NCI-H2081 (cell line): ENCODE measurements at places on chromosomes 6 and 20.
A peak's percentile ranks its signal among the peaks of the same experiment; 100 is the strongest.

- peak; percentile 57 for DNase-seq
These were observed 156.2 kb upstream of the JARID2 start for GRCh38 chr6:15089569-15090144.

GRCh38 chr6:167825332-167826229 is 1.1 kb upstream of the AFDN start:
- no peak for DNase-seq

GRCh38 chr20:37627060-37627766 is 66.6 kb upstream of the CTNNBL1 start:
- no peak for DNase-seq

DNA sequence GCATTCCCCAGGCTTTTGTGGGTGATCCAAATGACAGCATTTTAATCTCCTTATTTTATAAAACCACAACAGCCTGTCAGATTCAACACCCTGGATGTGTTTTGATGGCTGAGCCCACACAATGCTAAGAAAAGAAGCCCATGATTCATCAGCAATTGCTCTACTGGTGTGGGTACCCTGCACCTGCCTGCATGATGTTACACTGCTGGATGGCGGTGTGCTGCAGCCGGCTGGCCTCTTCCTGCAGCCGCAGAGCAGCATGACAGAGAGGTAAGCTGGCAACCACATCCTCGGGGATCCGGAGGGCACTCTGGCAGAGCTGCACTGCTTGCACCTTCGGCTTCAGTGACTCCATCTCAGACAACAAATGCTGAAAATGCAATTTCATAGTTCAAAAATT is 327.5 kb downstream of the SYNE1 start:
- DNase-seq = no peak

- no peak for DNase-seq
These were observed 1.8 kb downstream of the ECHDC1 start for GRCh38 chr6:127341471-127342202.

DNA sequence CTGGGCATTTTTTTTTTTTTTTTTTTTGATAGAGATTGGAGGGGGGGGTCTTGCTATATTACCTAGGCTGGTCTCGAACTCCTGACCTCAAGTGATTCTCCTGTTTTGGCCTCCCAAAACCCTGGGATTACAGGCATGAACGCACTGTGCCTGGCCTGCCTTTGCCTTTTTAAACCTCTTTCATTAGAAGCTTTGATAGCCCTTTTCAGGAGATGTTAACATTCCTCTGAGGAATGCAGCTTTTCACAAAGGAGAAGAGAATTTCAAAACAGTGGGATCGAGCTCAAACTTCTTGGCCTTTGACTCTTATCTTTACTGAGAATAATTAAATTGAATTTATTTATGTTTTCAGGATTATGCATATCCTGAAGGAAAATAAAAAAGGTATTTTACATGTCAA is 31.3 kb downstream of the SLC26A8 start:
- no peak for DNase-seq

- no peak for DNase-seq
These were observed 14.8 kb upstream of the NNAT start for GRCh38 chr20:37506152-37506725.

GRCh38 chr20:36342331-36343120 is 36.4 kb downstream of the DLGAP4 start:
- DNase-seq = no peak

- DNase-seq = no peak
These were observed 91.1 kb upstream of the THBS2 start for GRCh38 chr6:169344750-169345065.

GRCh38 chr20:1807394-1807793 is 87.8 kb upstream of the SIRPA start:
- no peak for DNase-seq

- DNase-seq = no peak
These were observed 100.3 kb downstream of the TMEM242 start for GRCh38 chr6:157223021-157223430.

DNA sequence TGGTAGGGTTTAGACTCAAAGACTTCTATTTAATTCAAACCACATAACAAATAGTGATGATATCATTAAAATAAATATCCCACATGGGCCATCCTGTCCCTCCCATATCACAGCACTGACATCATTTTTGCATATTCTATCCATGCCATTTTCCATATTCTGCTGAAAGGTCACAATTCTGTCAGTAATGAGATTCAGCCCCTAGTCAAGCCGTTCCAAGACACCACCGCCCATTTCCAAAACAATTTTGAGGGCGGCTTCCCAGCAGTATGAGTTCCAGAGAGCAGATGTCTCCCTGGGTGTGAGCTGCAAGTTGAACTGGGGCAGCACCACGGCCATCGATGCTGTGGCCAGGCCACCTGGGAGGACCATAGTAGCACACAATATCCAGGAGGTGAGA is 65.1 kb upstream of the PLEKHG1 start:
- DNase-seq = no peak

GRCh38 chr6:36098920-36099647 is 31.2 kb upstream of the MAPK13 start:
- DNase-seq = no peak

DNA sequence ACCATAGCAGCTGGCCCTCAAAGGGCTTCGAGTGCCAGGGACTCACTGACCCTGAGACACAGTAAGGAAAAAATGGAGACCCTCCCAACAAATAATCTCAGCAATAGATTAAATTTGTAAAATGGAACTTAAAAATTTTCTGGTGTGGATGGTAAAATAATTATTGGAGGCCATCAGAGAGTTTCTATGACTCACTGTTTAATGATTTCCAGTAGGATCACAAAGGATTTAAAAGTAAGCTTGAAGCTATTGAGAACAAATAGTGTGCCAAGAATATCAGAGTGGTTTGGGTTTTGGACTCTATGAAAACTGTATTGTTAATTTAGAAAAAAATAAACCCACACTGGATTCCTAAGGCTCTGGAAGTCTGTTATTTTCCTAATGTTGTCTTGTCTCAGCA is 115.2 kb upstream of the AKIRIN2 start:
- DNase-seq = no peak

DNA sequence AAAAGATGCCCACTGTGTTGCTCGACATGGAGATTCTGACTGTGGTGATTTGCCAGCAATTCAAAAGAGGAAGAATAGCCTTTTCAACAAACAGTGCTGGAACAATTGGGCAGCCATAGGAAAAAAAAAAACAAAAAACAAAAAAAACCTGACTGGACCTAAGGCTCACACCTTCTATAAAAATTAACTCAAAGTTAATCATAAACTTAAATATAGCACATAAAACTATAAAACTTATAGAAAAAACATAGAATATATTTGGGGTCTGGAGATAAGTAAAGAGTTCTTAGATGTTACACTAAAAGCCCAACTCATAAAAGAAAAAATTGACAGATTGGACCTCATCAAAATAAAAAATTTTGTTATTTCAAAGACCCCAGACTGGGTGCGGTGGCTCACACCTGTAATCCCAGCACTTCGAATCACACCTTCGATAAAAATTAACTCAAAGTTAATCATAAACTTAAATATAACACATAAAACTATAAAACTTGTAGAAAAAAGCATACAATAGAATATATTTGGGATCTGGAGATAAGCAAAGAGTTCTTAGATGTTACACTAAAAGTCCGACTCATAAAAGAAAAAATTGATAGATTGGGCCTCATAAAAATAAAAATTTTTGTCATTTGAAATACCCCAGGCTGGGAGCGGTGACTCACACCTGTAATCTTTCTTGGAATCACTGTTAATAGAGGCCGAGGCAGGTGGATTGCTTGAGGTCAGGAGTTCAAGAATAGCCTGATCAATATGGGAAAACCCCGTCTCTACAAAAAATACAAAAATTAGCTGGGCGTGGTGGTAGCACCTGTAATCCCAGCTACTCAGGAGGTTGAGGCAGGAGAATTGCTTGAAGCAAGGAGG is 115.6 kb upstream of the FAM83B start:
- DNase-seq = no peak

GRCh38 chr6:166027761-166028160 is 139.9 kb downstream of the TBXT start:
- no peak for DNase-seq

GRCh38 chr6:1585669-1586049 is 24.1 kb upstream of the FOXC1 start:
- no peak for DNase-seq

DNA sequence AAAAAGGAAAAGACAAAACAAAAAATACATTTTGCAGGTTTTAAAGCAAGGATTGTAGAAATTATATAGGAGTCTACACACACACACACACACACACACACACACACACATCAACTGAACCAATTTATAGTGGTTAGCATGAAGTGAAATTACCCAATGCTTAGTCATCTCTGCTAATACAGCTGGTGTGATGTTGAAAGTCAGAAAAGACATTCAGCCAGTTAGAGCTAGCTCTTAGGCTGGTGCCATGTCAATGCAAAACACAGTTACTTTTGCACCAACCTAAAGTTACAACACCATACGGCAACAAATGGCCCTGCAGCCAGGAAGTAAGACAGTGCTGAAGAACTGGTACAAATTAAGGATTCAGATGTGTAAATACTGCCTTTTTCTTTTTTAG is 15.2 kb downstream of the FAM210B start:
- DNase-seq = no peak

DNA sequence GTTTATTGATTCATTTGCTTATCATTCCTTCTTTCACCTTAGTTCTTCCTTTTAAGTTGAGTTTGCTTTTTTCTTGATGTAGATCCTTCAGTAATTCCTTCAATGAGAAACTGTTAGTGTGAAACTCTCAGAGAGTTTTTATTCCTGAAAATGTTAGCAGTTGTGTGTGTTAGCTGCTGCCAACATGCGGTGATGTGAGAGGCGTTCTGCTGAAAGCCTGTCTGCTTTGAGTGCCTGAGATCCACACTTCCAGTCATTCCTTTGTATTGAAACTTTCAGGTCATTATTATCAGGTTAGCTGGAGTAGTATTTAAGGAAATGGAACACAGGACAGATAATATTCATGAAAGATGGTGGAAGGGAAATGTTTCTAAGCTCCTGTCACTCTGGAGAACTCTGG is 70.0 kb upstream of the SUPT3H start:
- DNase-seq = no peak

DNA sequence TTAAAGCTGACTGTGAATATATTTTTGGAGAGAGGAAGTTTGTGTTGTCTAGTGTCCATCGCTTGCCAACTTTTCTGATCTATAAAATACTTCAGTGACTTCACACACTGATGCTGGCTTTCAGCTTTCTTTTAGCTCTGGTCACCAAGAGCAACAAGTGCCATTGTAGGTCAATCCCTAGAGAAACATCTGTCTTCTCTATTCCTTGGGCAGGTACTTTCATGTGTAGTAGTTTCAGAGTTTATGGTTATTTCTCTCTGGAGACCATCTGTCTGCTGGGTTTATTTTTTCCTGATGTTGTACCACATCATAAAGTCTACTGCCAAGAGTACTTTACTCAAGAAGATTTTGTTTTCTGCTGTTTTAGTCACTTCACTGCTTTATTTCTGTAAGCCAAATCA is 249.9 kb downstream of the KHDC1L start:
- DNase-seq = no peak

DNA sequence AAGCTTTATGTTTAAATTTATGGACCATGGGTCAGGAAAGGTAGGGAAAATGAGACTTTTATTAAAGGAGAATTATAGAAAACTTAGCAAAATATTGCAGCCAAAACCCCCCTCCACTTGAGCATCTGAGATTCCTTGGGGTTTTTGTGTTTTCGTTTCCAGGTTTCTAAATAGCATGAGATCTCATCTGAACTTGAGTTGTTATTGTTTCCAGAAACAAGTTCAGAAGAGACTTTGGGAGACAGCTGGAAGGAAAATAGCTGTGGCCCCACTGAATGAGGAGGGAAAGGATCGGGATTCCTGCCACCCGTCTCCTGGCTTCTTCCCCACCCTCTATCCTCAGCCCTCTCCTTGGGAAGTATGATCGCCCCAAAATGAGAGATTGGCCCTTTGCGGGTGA is 75.5 kb downstream of the TBC1D7 start:
- DNase-seq = no peak

DNA sequence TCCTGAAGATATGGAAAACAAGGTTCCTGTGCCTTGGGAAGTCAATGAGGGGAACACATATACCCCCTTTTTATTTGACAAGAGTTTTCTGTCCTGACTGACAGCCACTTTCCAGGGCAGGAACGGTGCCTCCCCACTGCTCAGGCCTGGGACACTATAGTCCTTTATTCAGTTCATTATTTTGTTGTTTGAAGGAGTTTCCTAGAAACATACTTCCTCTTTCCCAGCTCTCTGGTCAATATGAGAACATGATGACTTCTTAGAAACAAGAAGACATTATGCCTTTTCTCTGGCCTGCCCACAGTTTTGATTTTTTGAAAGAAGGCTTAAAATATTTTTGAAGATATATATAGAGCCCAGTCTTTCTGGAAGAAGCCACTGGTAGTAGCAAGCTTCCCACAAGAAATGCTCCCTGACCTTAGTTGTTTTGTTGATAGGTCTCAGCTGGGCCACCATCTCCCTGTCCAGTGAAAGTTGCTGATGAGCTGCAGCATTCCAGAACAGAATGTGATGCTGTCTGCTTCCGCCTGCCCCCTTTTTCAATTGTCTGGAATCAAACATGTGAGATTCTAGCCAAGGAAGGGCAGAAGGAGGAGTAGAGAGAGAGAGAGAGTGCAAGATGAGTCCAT is 350.0 kb upstream of the PRND start:
- DNase-seq = no peak

DNA sequence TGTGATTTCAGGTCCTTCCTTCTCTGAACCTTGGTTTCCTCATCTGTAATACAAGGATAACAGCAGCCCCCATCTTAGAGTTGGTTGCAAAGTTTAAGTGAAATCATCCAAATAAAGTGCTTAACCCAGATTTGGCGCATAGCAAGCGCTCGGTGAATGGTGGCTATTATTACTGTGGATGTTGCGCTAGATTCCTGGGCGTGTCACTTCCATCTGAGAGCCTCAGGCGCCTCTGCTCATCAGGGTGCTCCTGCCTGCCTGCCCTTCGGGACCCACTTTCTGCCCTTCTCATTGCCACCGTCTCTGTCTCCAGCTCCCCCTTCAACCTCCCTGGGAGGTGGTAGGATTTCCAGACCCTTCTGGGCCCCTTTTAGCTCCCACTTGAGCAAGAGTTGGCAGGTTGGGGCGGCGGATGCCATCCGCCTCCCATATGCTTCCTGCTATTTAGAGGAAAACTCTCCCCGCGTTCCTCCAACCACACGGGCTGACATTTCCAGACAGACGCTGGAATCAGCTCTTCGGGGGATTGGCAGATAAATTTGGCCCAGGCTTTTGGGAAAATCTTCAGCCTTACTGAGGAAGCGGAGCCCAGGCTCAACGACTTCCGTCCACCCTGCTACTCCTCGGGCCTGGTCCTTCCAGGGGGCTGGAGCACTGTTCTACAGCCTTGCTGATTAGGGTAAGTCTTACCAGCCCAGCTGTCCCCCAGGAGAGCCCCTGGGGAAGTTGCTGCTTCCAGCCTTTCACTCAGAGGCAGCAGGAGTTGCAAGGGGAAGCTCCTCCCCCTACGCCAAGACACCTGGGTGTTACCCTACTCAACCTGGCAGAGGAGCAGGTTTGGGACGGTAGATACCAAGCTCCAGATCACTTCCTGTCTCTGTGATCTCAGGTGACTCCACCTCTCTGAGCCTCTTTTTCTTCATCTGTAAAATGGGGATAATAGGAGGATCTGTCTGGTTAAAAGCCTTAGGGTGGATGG is 71.5 kb downstream of the DLGAP4 start:
- no peak for DNase-seq

- no peak for DNase-seq
These were observed 3.0 kb downstream of the GLP1R start for GRCh38 chr6:39051399-39052122.
